ENCODE measurements at places on chromosomes 4 and X.

DNA sequence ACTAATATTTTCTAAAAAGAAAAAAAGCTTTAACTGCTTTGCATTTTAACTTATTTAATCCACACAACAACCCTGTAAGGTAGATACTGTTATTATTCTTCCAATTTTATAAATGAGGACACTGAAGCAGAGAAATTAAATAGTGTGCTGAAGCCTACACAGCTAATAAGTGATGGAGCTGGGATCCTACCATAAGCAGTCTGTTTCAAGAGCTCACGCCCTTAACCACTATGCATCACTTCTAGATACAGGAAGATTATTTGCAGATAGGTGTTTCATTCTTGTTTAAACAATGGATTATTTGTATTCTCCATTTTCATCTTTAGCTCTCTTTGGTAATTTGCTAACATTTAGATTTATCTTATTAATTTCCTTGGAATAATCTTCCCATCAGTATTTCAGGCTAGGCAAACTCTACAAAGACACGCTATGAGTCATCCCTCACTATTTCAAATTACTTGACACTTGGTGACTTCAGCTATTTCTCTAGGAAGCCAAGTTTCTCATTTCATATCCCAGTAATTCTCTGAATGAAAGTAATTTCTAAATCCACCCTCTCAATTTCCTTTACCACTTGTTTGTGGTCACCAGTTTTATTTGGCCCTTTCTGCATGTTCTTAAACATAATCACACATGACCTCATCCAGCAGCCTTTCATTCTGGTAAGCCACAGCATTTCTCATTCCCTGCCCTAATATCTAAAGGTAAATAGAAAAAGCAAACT is 67.3 kb downstream of the ASB9 start:
- DNase-seq, result no peak

DNA sequence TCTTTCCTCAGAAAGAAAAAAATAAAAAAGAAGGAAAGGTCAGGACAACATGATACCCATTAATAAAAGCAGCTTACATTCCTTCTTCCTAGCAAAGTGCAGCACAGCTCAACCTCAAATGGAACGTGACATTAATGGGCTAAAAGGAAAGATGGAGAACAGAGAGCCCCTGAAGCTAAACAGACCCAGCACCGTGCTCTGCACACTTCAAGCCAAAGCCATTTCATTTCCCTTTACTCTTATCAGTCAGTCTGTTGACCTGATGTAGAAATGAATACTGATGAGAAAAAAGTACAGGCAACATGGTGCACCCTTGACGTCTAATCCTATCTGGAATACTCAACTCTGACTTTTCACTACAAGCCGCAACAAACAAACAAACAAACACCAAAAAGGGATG is 57.7 kb upstream of the EDNRA start:
- no peak for DNase-seq

DNA sequence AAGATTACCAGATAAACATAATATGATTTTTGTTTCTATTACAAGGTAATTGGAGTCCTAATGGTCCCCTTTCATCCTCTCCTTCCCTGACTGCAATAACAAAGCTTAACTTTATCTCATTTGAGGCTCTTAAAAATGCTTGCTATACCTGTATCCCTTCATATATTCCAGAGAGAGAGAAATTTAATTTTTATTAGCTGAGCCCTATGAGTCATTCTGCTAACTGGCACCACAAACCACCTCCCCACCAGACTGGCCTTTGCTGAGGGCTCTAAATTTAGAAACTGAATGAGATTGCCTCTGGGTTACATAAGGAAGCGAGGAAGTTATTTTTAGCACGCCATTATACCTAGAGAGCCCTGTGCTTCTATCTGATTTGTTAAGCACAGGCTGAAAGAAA is 27.4 kb downstream of the CBLL2 start:
- no peak for DNase-seq

- DNase-seq, result no peak
These were observed 10.2 kb downstream of the BEND2 start for GRCh38 chrX:18210470-18210869.

DNA sequence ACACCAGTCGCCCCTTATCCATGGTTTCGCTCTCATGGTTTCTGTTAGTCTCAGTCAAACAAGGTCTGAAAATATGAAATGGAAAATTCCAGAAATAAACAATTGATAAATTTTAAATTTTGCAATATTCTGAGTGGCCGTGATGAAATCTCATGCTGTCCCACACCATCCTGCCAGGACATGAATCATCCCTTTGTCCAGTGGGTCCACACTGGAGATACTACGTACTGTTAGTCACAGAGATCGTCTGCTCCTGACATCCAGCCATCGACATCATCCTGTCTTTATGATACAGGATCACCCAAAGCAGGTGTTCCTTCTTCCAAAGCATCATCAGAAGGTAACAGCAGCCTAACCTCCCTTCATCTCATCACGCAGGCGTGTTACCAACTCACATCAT is 76.5 kb upstream of the MSX1 start:
- DNase-seq, result no peak
